Subcutaneous adipose tissue (tissue), 4 donors: ENCODE measurements at places on chromosomes 12 and 14. TPM values are rescaled to one million over a fixed set of nuclear protein-coding genes. Genes with fewer than 3 reads are reported as not detected.

TEX52 gene
- total RNA-seq: not detected

KCNH5 gene
- total RNA-seq: not detected

EEF1AKMT3 gene
- 14.6 TPM for total RNA-seq

LMBR1L gene
- 49.3 TPM for total RNA-seq

ADGRD1 gene
- total RNA-seq: 20.9 TPM

ALDH2 gene
- 349 TPM for total RNA-seq

TMEM52B gene
- not detected for total RNA-seq

VASH1 gene
- 11.4 TPM for total RNA-seq

TXNDC16 gene
- total RNA-seq: 8.5 TPM

KRT7 gene
- 2.4 TPM for total RNA-seq

DRAM1 gene
- 46.1 TPM for total RNA-seq

GRIN2B gene
- total RNA-seq: not detected

MYH7 gene
- total RNA-seq: not detected

CIROP gene
- not detected for total RNA-seq

BDKRB1 gene
- 0.51 TPM for total RNA-seq

SHMT2 gene
- 19.1 TPM for total RNA-seq

ZC2HC1C gene
- 4.2 TPM for total RNA-seq

KRT78 gene
- total RNA-seq: not detected

TMEM119 gene
- total RNA-seq: 20.5 TPM

ESR2 gene
- total RNA-seq: 2.0 TPM

MORN3 gene
- not detected for total RNA-seq

SPSB2 gene
- 4.1 TPM for total RNA-seq

CSAD gene
- 112 TPM for total RNA-seq

IRAK3 gene
- total RNA-seq: 94.2 TPM

MMP14 gene
- total RNA-seq: 284 TPM

RERGL gene
- total RNA-seq: 1.3 TPM

KRT83 gene
- total RNA-seq: not detected

PLXNC1 gene
- total RNA-seq: 5.7 TPM

LRCOL1 gene
- total RNA-seq: not detected

FOXJ2 gene
- total RNA-seq: 10.9 TPM

RHEBL1 gene
- total RNA-seq: 0.65 TPM

RAD51AP1 gene
- 1.8 TPM for total RNA-seq

EXOC3L4 gene
- total RNA-seq: 0.68 TPM

OTX2 gene
- not detected for total RNA-seq

ACOT6 gene
- not detected for total RNA-seq

POTEG gene
- not detected for total RNA-seq

KLRK1 gene
- 2.3 TPM for total RNA-seq

PTPRO gene
- 6.8 TPM for total RNA-seq

DACT1 gene
- total RNA-seq: 3.6 TPM

TAPBPL gene
- total RNA-seq: 17.3 TPM

USP44 gene
- total RNA-seq: 2.9 TPM

CALM1 gene
- total RNA-seq: 224 TPM
